ENCODE measurements at places on chromosomes 2 and 18.

DNA sequence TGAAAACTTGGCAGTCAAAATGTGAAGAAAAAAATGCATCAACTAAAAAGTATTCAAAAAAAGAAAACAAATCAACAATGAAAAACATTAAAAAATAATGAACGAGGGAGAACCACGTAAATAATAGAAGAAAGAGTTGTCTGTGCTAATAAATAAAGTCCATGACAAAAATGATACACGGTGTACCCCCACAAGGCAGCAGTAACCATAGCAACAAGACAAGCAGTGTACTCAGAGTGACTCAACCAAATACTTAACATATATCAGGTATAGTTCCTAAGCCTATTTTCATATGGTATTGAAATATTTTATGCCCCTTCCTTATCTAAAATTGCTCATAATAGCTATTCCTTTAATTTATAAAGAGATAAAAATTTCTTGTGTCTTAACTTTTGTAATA is 162.3 kb upstream of the TMEM200C start:
- no peak for DNase-seq

- DNase-seq: no peak
Observed at GRCh38 chr2:106977717-106978116, 91.8 kb upstream of the ST6GAL2 start.

DNA sequence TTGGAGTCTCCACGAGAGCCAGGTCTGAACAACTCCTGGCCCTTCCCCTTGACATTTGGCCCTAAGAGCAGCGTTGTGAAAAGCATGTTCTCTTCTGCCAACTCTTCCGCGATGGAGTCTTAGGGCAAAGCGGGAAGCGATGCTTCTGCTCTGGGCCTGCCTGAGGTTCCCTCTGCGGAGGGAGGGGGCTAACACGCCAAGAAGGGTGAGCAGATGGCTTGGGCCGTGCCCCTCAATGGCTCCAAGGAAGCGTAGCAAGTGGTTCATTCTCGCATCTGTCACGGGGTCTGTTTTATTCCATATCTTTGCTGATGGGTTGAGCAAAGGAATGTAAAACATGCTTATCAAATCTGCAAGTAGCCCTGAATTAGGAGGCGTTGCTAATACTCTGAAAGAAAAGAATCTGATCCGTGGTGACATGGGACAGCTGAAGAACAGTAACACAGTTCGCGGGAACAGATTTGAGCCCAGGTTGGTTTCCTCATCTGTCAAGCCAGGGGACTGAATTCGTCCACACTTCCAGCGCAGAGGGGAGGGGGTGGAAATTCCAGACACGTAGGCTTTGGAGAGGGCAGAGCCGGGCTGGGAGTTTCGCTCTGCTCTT is 38.0 kb downstream of the DNMT3A start:
- no peak for DNase-seq

- no peak for DNase-seq
Observed at GRCh38 chr2:216560838-216561270, 62.2 kb downstream of the RPL37A start.

GRCh38 chr2:201467666-201468065 is 16.1 kb downstream of the STRADB start:
- DNase-seq: no peak

GRCh38 chr2:223536546-223536945 is 65.6 kb downstream of the SCG2 start:
- DNase-seq: no peak

DNA sequence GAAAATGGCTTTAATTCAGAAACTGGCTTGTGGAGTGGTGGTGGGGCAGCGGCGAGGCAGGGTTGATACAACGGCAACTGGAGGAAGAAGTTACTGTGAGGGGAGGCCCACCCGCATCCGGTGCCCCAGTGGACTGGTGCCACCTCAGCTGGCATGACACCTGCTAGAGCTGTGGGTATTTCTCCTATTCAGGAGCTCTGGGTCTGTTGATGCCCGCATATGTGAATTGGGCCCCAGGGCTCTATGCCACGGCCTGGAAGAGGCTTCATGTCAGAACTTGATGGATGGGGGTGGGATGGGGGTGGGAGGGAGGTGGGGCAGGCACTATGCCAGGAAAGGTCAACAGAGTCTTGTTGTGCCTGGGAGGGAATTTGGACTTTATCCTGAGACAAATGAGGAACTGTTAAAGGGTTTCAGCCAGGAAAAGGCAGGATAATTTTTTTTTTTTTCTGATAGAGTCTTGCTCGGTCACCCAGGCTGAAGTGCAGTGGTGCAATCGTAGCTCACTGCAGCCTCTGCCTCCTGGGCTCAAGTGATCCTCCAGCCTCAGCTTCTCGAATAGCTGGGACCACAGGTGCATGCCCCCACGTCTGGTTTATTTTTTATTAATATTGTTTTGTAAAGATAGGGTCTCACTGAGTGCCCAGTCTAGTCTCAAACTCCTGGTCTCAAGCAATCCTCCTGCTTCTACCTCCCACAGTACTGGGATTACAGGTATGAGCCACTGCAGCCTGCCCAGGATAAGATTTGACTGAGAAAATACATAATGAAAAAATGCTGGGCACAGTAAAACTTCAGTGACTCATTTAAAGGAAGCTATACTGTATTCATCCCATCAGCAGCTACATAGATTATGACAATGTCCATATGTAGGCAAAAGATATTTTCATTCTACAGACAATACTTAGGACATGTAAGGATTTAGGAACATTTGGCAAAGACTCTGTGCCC is 52.6 kb downstream of the SH2D6 start:
- peak; percentile 43 for DNase-seq

GRCh38 chr2:191350826-191351225 is 105.6 kb downstream of the MYO1B start:
- DNase-seq: no peak

- no peak for DNase-seq
Observed at GRCh38 chr18:67710639-67711038, 194.1 kb upstream of the DSEL start.

DNA sequence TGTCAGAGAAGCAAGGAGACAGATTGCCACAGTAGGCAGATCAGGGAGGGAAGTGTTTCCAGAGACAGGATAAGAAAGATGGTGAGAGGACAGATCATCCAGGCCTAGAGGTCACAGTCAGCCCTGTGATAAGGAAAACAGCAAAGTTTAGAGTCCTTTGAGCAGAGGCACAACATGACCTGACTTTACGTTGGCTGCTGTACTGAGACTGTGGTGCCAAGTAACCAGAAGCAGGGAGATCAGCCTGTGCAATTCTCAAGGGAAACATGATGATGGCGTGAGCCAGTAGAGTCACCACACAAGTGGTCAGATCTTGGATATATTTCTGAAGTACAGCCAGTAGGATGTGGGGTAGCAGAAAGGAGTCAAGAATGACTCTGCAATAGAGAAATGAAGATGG is 43.7 kb downstream of the SMC6 start:
- DNase-seq: no peak

DNA sequence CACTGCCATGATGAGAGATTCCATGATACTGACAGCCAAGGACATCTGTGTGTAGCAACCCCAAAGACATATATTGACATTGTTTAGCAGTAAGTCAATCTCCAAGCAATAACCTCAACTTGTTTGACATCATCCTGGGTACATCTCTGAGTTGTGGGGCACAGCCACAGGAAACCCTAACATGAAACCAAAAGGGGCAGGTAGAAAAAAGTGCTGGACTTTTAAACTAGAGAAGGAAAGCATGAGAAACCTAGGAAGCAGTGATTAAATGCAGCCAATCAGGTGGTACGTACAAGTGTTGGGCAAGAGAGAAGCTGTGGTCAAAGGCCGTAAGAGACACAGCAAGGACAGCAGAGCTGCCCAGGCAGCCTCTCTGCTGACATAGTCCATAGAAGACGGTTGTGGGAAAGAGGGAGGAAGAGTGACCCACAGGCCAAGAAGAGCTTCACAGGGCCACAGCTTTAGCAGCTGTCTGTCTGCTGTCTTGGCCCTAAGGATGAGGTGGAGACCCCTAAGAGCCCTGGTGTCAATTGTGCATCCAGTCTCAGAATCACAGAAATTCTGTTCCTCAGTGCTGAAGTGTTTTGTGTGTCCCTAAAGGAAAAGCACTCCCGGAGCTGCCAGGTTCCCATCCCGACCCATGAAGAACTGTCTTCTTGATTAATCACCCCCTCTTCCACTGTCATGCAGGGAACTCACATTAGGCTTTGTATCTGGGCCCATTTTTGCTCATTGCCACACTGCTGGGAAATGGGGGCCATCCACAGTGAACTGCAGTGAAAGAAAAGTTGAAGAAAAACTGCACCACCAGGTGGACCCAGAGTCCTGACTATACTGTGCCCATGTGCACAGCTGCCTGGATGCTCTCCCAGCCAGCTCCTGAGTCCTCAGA is 25.4 kb upstream of the CHN1 start:
- DNase-seq: peak; percentile 52

DNA sequence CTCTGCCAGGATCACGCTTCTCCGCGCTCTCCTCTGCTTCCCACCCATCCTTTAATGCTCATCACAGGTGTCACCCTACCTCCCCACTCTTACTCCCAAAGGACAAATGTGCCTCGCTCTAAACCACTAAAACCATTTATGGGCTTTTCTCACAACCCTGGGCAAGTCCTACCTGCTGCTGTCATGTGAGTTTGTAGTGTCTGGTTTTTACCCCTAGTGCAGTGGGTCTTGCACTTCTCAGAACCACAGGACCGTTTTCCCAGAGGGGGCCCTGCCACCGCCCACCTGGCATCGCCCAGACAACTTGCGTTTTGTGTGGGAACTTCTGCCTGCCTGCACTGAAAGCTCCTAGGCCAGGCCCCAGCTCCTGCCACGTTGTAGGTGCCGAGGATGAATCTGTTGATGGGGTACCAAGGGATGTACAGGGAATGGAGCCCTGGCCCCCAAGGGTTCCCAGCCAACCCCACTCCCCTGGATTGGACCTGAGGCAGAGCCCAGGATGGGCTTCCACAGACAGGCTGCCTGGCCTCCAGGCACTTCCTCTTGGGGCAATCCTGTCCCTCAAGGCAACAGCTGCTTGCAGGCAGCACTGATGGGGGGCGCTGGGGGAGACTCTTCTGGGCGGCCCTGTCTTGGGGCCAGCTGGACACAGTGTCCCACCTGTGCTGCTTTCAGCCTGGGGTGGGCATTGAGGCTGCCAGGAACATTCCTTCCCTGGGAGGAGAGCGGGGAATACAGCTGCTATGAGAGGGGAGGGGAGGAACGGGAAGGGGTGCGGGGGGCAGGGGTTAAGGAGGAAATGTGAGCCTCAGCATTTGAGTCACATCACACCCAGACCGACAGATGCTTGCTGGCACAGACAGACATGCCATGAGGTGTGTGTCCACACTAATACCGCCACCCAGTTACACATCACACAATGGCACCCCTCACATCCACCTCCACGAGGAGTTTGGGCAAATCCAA is 176.3 kb downstream of the ZFP36L2 start:
- DNase-seq: no peak

DNA sequence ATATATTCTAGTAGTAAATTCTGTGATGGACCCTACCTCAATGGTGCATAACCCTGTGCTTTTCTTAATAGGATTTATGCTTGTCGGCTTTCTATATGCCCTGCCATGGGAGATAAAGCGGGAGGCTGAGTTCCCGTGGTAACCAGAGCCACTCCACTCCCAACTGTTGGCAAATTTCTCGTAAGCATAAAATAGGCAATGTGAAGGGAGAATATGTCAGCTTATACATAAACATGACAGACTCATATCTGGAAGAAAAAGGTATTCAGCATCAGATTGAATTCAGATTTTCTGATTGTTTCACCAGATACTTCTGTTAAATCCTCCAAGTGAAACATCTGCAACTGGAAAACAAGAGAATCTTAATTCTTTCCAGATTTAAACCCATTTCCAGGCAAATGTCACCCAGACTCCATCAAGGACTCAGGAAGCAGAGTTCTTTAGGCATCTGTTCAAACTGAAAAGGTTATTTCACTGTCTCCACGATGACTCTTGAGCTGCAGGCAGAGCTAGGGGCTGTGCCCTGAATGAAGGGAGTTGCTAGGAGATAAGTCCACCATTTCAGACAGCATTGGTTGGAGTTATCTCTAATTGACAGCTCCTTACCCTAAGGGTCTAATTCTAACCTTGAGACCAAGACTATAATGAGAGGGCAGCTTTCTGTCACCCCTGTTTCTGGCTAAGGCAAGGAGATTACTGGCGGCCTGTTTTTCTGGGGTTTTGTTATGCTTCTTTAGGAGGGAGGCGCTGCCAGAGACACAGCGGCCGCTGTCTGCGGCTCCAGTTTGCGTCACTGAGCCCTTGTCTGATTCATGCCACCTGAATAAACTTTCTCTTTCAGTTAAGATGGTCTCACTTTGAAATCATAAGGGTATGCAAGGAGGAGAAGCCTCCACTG is 381.3 kb downstream of the SOX11 start:
- no peak for DNase-seq

- DNase-seq: peak; percentile 89
Observed at GRCh38 chr18:3877678-3878077, 427.7 kb downstream of the TGIF1 start.

DNA sequence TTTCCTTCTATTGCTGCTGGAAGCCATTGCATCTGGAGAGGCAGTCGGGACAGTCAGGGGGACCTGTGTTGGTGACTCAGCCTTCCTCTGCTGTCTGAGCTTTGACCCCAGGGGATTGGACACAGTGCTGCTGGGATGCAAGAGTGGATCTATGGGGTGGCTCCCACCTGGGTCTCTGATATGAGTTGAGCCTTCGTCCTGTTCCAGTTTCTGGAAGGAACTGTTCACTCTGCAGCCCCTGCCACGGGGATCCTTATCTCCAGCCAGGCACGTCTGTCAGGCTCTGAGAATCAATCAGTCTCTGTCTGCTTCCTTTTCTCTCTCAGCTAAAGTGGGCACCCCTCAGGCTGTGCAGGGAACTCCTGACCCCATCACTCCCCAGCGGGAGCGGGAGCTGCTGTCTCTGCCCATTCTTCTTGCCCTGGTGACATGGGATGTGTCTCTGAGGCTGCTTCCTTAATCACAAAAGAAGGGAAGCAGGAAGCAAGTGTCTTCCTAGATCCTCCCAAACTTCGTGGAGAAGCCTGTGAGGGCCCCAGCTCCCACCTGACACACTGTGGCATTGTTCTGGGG is 51.7 kb downstream of the ARHGAP28 start:
- no peak for DNase-seq

- peak; percentile 32 for DNase-seq
Observed at GRCh38 chr2:75047992-75048625, 89.7 kb downstream of the POLE4 start.

DNA sequence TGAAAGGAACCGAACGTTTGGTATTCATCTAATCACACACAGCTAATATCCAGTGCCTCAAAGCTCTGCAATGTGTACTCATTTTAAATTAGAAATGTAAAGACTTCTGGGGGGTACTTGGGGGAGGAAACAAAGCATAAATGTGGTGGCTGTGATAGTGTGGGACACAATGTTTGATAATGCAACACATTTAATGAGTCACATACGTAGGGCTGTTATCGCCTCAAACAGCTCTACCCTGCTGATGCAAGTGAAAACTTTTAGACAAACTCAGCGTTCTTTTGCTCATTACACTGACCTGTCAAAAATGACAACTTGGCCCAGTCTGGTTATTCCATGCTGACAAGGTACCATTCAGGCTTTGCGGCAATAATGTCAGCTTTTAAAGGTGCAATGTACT is 1227.1 kb upstream of the CELF4 start:
- DNase-seq: no peak

- DNase-seq: peak; percentile 79
Observed at GRCh38 chr2:202104286-202104870, 31.3 kb downstream of the KIAA2012 start.

- DNase-seq: no peak
Observed at GRCh38 chr2:69848186-69848790, 18.8 kb downstream of the GMCL1 start.

GRCh38 chr2:174969091-174969734 is 36.0 kb downstream of the CHN1 start:
- peak; percentile 10 for DNase-seq

Measured in suppressor macrophage (primary cell).